ENCODE measurements at places on chromosomes 13 and 19. TPM values are rescaled to one million over a fixed set of nuclear protein-coding genes. Genes with fewer than 3 reads are reported as not detected.

The CPAMD8 gene
- 2.4 TPM for polyA plus RNA-seq

The PET100 gene
- polyA plus RNA-seq: 61.0 TPM

The CEACAM8 gene
- 0.18 TPM for polyA plus RNA-seq

The ZNF607 gene
- polyA plus RNA-seq: 4.9 TPM

The TEX101 gene
- not detected for polyA plus RNA-seq

The CRLF1 gene
- polyA plus RNA-seq: 14.8 TPM

The FCHO1 gene
- polyA plus RNA-seq: 0.83 TPM

The CAPN12 gene
- 0.92 TPM for polyA plus RNA-seq

The SPC24 gene
- polyA plus RNA-seq: 9.2 TPM

The CADM4 gene
- polyA plus RNA-seq: 7.0 TPM

The PNMA8C gene
- polyA plus RNA-seq: 0.73 TPM

The DKKL1 gene
- polyA plus RNA-seq: 2.4 TPM

The ZNF442 gene
- polyA plus RNA-seq: 1.9 TPM

The KL gene
- polyA plus RNA-seq: 2.5 TPM

The TUBA3C gene
- polyA plus RNA-seq: not detected

The ZMYM5 gene
- 13.9 TPM for polyA plus RNA-seq

The SERP2 gene
- polyA plus RNA-seq: 5.4 TPM

The BICRA gene
- polyA plus RNA-seq: 10.2 TPM

The TMED1 gene
- polyA plus RNA-seq: 42.4 TPM

The ZNF726 gene
- polyA plus RNA-seq: 4.2 TPM

The LILRB5 gene
- 8.1 TPM for polyA plus RNA-seq

The ZNF681 gene
- polyA plus RNA-seq: 2.1 TPM

The ZNF541 gene
- 0.08 TPM for polyA plus RNA-seq

The POU2F2 gene
- polyA plus RNA-seq: 1.3 TPM

The UBE2L5 gene
- polyA plus RNA-seq: 0.52 TPM

The MISP3 gene
- polyA plus RNA-seq: 0.65 TPM

The PINLYP gene
- 5.1 TPM for polyA plus RNA-seq
